ENCODE measurements at places on chromosomes 7 and 10.

GRCh38 chr10:101897633-101898032 lies 54.0 kb upstream of the KCNIP2 start:
- no peak for DNase-seq

- DNase-seq: no peak
Measured at GRCh38 chr10:93718937-93719725, 16.7 kb upstream of the FRA10AC1 start.

GRCh38 chr7:90706072-90706716 lies 110.1 kb downstream of the CDK14 start:
- DNase-seq: no peak

GRCh38 chr7:80288175-80289122 lies 153.8 kb downstream of the GNAI1 start:
- DNase-seq: no peak

DNA sequence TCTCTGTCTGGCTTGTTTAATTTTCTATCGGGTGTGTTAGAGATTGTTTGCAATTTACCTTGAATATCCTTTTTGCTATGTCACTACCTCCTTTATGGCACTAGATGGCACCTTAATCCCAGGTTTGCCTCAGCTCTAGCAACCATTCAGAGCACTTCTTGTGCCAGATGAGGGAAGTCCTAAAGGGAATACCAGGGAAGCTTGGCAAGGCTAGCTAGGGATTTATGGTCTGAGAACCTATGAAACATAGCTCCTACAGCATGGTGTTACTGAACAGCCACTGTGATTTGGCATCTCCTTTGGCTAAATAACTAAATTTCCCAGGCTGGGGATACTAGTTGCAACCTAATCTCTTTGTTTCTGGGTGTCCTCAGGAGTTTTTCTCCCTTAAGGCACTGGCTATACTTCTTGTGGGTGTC lies 69.0 kb upstream of the VOPP1 start:
- no peak for DNase-seq

GRCh38 chr10:92091965-92092364 lies 168.4 kb downstream of the BTAF1 start:
- no peak for DNase-seq

DNA sequence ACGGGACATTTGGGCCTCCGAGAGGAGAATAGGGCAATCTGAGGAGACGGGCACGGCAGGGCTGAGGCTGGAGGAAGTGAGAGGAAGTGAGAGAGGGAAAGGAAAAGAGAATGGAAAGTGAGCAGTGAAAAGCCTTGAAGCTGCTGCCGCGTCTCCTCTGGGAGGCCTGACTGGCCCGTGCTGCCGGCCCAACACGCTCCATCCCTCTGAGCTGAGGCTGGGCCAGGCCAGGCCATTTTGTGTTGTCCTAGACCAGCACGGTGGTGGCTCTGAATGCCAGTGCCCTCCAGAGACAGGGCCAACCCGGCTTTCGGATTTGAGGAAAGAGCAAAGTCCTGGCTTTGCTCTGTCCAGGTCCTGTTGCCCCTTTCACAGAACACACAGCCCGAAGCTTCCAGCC lies 361.1 kb upstream of the SHH start:
- DNase-seq: peak; percentile 45

- DNase-seq: no peak
Measured at GRCh38 chr10:111598433-111599059, 521.7 kb downstream of the ADRA2A start.

DNA sequence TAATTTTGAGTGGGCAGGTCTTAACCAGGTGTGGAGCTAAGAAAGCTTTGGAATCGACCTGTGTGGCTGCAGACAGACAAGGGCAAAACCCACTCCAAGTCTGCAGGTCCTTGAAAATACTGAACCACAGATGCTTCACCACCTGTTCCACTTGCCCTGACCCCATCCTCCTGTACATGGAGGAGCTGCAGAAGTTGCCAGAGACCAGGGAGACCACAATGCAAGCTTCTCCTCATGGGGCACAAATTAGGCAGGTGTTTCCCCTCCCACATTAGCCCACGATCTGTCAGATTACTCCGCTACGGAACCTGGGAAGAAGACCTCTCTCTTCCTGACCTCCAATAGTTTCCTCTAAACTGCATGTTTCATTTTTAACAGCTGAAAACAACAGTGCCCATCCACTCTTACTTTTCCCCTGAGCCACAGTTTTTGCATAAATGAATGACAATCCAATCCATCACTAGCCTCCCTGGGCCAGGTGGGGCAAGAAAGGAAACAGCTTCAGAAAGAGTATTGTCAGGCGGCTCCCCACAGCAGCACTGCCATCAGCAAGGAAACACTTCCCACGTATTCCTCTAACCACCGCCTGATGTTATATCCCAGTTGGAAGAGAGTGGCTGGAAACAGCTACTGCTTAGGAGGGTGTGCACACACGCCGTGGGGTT lies 141.6 kb downstream of the PRKAG2 start:
- DNase-seq: no peak

GRCh38 chr7:28311670-28312069 lies 100.6 kb upstream of the CREB5 start:
- no peak for DNase-seq

- no peak for DNase-seq
Measured at GRCh38 chr7:64691831-64692230, 25.9 kb downstream of the ZNF107 start.

DNA sequence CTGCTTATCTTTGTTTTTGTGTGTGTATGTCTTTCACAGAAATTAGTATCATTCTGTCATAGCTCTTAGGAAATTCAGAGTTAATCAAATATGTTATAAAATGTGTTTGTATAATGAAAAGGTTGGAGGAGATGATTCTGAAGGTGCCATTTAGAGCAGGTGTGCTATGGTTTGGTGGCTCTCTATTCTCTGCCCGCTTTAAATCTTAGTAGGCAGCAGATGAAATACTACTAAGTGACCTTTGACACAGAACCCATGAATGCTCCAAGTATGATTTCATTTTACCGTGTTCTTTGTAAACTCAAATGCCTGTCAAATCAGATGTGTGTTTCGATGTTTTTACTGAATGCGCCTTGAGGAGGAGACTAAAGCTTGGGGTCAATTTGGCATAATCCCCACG lies 24.5 kb downstream of the ZEB1 start:
- DNase-seq: no peak

DNA sequence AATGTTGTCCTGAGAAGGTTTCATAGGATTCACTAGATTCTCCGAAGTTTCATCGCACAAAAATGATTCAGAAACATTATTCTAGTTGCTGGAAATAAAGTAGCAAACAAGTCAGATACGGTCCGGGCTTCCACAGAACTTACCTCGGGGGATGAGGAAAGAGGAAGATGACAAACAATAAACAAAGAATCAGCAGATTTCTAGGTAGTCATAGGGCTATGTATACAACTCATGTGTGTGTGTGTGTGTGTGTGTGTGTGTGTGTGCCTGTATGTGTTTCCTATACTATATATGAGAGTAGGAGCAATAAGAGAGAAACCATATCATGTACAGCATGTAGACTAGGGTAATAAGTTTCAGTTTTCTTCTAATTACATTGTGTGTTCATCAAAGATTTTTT lies 16.5 kb downstream of the TMEM236 start:
- no peak for DNase-seq

DNA sequence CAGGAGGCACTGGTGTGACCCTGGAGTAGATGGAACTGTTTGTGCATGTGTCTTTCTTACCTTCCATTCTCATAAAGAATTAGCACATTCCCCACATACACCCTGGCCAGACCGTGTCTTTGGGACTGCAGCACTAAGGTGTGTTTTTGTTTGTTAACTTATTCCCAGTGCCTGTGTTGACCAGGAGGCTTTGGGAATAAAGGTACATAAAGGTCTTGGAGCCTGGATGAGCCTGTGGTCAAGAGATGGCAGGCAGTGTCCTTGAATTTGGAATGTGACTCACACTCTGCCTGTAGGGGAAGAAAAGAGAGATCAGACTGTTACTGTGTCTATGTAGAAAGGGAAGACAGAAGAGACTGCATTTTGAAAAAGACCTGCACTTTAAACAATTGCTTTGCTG lies 137.6 kb downstream of the LYZL1 start:
- no peak for DNase-seq

DNA sequence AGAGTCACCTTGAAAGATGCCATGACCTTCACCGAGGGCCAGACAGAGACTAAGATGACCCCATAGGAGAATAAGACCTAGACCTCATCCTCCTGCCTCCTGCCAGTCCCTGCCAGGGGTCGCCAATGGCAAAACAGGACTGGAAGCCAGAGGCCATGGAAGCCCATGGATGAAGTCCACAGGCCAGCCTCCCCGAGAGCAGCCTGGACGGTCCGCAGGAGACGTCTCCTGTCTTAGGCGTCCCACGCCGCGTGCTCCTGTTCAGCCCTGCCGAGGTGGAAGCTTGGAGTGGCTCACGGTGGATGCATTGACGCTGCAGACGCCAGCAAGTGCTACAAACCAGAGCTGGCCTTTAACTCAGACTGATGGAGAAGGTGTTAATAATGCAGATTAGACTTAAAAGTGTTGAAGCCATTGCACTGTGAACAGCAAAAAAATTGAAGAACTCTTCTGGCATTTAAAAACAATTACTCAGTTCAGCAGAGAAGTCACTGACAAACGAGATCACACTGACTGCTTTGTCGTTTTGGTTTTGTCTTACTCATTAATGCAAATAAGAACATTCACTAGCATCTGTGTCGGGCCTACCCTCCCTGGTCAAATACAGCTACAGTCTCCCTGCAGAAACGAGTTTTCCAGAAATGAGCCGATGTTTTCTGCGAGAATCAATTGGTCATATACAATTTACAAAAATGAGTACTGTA lies 38.1 kb upstream of the FAM20C start:
- peak; percentile 63 for DNase-seq

- no peak for DNase-seq
Measured at GRCh38 chr10:33897291-33897752, 562.9 kb upstream of the NRP1 start.

- DNase-seq: peak; percentile 87
Measured at GRCh38 chr7:133252858-133253518, at the start of gene EXOC4. TSS of gene EXOC4 (plus strand) at chr7:133253078.

GRCh38 chr10:30155401-30155800 lies 96.0 kb upstream of the JCAD start:
- DNase-seq: no peak

- no peak for DNase-seq
Measured at GRCh38 chr10:86182595-86182994, 184.0 kb downstream of the GRID1 start.

DNA sequence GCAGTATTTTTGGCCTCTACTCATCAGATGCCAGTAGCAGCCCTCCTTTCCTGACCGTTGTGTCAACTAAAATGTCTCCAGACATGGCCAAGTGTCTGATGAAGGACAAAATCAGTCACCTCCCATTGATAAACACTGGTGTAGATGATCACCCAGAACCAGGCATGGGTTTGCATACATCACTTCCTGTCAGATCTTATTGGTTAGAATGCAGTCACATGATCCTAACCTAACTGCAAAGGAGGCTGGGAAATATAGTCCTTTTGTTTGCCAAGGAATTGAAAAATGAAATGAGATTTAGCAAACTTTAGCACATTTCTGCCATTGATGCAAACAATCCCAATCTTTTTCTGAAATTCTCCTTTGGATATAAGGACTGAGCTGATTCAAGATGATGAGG lies 141.4 kb downstream of the BUB3 start:
- no peak for DNase-seq

DNA sequence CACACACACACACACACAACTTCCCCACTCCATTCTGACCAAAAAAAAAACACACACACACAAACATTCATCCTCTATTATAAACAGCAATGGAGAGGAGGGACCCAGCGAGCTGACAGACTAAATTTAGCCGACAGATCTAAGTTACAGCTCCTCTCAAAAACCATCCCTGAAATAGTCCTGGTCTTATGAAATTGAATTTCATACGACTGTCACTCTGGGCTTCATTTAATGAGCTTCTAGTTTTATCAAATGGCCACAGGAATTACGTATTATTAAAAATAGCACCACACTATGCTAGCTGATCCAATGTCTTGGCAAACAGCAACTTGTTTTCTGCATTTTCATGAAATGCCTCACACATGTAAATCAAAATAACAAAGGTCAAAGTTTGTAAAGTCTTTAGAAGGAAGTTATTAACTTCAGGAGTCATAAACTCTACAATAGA lies 131.3 kb upstream of the ASAH2 start:
- no peak for DNase-seq

DNA sequence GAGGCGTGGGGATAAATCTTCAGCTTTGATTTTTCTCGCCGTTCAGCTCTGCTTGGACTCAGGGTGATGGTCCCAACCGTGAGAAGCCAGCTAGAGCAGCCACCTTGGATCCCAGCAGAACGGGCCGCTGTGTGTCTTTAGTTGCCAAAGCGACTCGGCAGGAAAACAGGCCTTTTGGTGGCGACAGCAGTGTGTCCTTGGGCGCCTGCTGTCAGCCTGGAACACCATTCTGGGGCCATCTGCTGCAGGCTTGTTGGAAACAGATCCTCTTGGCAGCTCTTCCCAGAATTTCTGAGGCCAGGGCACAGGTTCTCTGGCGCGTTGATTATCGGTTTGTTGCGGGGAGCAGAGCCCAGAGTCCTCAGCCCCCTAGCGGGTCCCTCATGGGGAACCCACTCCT lies 97.6 kb downstream of the CUX1 start:
- peak; percentile 51 for DNase-seq

- no peak for DNase-seq
Measured at GRCh38 chr10:106317554-106317953, 847.0 kb downstream of the SORCS1 start.

- no peak for DNase-seq
Measured at GRCh38 chr10:13018171-13018570, 16.7 kb upstream of the CCDC3 start.

GRCh38 chr10:80537736-80538480 lies at the start of gene SH2D4B:
TSS of gene SH2D4B (plus strand) at chr10:80537902. CDS start at chr10:80538332, 430 bp downstream.
- no peak for DNase-seq

- DNase-seq: no peak
Measured at GRCh38 chr10:110076559-110077318, 69.0 kb downstream of the ADD3 start.

DNA sequence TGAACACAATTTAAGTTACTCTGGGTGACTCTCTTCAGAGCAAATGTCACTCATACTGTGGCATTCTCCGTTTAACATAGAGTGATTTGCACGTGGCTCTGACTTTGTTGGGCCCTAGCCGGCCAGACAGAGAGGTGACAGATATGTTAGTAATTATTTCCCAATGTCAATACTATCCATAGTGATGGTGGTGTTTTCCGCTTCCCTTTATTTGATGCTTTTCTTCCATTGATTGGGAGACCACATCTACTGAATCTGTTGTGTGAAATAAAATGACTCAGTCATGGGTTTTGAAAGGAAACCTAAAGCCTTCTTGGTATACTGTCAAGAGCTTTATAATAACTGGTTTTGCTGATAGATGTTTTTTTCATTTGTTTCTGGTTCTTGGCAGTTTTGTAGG lies 7.4 kb downstream of the AVL9 start:
- DNase-seq: no peak

GRCh38 chr7:116683786-116684185 lies 11.8 kb downstream of the MET start:
- no peak for DNase-seq

DNA sequence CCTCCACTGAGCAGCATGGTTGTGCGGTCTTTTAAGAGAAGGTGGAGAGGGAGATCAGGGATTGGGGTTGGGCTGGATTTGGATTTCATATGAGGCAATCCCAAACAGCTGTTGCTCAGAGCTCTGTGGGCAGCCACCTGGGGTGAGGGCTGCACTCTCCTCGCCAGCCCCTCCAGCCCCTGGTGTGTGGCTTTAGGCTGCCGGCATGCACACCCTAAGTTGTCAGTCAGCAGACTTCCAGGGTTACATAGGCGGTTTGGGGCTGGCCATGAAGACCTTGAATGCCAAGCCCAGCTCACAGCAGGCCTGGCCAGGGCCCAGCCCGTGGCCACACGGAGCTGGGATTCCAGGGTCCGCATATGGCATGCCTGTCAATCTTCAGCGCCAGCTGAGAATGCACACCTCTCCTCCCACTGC lies 54.8 kb downstream of the ZMIZ1 start:
- DNase-seq: no peak

All from upper lobe of right lung (tissue), 1 donor.